ENCODE measurements at places on chromosomes 16 and 17.

DNA sequence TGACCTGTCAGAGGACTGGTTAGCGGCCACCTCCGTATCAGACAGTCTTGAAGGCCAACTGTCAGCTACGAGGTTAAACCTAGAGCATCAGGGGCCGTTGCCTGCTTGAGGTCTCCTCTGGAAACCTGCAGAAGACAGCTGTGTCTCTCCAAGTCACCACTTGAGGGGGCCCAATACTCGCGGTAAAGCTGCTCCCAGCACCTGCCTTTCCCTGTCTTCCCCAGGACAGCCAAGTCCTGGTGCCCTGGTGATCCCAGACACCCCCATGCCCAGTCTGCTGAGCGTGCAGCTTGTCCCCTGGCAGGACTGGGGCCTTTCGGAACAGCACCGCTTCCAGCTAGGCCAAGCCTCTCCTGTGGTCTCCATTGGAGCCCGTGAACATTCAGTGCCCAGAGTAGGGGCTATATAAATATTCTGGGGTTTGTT, 80.1 kb downstream of the DNAH17 start:
- peak; percentile 75 for DNase-seq

- DNase-seq: no peak
Observed at GRCh38 chr17:13869331-13869940, 199.9 kb upstream of the COX10 start.

DNA sequence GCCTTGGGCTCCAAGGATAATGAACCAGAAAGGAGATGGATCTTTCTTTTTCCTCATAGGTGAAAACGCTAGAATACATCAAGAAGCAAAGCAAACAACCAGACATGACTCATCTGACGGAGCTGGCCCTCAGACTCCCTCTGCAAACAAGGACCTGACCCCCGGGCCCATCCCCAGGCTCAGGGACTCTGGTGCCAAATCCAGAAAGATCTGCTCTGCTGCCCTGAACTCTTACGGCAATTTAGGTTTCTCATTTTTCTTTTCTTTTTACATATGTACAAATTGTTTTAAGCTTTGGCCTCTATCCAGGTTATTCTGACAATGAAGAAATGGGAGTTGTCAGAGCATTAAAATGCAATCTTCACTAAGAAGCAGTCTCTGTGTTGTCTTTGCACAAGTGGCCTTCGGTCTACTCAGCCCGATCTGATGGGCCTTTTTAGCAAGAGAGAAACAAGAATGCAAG, 17.7 kb downstream of the KNOP1 start:
- DNase-seq: no peak

DNA sequence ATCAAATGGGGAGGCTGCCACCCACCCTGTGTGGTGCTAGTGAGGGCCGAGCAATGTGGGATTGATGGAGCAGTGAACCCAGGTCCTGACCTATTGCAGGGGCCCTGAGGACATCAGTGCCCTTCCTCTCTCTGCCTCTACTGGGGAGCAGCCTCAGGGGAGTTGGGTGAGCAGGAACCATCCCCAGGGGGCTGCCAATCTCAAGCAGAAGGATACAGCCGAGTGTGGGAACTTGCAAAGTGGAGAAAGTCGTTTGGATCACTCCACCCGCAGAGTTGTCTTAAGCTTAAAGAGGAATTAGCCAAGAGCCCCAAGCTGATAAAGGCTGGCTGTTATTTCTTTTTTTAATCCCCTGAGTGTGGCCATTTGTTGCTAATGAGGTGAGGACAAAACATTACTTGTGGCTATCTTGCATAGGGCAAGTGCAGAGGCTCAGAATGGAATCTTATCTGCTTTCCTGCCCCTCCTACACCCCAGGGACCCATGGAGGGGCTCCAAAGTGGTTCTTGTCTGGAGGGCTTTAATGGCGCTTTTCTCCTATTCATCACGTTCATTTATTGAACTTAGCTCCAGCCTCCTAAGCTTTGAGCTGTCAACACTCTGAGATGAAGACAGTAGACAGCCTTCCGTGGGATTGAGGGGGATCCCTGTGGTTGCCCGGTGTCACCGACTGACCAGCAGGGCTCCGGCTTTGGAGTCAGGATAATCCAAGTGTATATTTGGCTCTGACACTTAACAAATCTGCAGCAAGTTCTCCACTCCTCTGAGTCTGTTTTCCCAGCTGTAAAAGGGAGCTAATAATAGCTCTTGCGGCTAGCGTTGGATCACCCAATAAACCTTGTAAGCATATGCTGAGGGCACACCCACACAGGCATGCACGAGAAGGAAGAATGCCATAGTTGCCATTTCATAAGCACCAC, 45.1 kb downstream of the MYH11 start:
- no peak for DNase-seq

DNA sequence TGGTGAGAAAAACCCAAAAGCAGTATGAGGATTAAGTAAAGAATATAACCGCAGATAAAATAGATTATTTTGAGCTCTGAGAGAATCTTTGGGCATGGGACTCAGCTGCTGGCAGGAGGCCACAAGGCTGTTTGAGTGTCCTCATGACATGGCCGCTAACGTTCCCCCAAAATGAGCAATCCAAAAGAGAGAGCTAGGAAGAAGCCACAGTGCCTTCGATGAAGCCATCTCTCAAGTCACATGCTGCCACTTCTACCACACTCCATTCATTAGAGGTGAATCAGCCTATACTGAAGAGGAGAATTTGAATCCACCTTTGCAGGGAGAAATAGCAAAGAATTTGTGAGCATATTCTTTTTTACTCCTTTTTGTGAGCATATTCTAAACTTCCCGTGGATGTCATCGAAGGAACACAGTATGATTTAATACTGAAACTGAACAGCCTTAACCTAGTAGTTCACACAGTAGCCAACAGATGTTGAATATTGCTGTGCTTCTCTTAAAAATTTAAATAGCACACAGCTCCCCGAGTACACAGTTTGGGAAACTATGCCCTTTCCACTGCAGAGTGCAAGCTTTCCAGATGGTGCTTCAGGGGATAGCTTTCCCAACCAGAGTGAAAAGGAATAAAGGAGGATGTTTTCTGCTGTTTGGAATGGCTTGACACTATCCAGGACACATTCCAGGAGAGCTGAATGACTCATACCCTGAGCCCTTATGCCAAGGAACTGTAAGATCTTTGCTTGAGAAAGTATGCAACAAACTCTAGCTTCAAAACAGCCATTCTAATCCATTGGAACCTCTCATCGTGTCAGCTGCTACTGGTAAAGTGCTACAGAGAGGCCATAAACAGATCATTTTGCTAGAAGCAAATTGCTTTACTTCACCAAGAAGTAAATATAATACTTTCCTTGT, 33.9 kb downstream of the ANKFY1 start:
- no peak for DNase-seq
